ENCODE measurements at places on chromosomes 1 and 21.

DNA sequence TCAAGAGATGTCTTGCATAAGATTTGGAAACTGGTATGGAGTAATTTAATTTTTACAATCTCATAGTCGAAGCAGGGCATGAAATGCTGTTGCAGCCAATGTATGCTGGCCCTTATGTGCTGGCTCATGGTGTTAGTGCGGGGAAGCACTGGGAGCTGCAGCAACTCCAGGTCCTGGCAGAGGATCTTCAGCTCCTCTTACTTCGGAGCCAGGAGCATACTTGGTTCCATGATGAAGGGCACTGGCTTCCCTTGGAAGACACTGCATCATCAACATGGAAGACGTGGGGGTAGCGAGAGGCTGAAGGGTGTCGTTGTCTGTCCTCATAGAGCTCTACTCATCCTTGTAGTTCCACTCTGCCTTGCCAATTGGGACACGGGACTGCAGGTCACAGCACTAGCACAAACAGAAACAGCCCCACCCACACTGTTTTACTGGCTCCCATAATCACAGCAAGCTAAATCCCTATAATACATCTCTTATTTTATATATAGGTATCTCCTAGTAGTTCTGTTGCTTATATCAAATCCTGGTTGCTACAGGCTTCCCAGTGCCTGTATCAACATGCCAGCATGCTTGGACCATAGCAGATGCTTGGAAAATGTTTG, 22.4 kb downstream of the PLA2G2D start:
- no peak for DNase-seq

GRCh38 chr1:167762061-167762746, 40.4 kb downstream of the MPZL1 start:
- no peak for DNase-seq

GRCh38 chr1:172900376-172900997, 150.3 kb downstream of the TNFSF18 start:
- no peak for DNase-seq

GRCh38 chr1:25703041-25703440, 86.5 kb downstream of the MAN1C1 start:
- no peak for DNase-seq

GRCh38 chr1:57532299-57532698, 108.4 kb upstream of the DAB1 start:
- no peak for DNase-seq

DNA sequence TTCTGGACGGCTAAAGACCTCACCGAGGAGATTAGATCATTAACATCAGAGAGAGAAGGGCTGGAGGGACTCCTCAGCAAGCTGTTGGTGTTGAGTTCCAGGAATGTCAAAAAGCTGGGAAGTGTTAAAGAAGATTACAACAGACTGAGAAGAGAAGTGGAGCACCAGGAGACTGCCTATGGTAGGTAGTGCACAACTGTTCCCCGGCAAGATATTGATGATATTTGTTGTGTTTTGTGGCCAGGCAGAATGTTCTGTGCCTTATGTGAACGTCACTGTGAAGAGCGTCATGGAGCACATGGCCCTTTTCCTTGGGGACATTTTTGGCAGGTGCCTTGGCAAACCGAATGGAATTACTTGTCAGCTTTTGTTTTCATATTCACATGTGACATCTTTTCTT, 191.7 kb downstream of the DISC1 start:
- DNase-seq: no peak

- no peak for DNase-seq
Measured at GRCh38 chr1:53629101-53629691, 109.8 kb downstream of the GLIS1 start.

- DNase-seq: no peak
Measured at GRCh38 chr1:77446841-77447555, 165.2 kb downstream of the AK5 start.

DNA sequence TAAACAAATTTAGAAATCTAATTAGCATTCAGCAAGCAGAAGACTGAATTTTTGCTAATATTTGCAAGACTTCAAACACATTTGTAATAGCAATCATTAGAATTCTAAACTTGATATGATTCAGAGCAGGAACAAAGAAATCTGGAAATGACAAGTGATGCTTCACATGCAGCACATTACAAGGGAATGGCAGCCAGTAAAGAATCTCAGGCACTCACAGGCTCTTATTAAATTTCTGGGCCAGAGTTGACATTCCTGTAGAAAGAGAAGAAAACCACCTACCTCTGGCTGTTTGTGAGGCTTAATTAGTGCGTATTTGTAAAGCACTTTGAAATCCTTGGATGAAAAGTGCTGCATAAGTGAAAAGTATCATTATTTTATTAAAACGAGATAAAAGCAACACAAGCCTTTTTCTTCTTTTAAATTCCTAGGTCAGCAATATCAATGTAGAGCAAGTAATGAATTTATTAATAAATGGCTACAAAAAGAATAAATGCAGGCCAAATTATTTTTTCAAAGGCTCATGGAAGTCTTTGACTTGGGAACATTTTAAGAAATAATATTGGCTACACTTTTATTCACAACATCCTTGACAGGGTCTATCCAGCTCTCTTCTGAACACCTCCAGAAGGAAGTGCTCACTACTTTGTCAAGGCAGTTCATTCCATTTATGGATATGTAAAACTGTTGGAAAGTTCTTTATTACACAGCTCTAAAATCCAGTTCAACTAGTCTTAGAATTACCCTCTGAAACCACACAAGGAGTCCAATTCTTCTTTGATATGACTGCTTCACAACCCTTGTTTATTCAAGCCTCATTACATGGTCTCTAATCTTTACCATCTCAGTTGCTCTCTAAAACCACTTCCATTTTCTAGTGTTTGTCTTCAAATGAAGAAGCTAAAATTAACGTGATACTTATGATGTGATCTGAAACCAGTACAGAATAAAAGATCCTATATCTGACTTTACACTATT, 32.1 kb upstream of the SCYL3 start:
- DNase-seq: no peak

DNA sequence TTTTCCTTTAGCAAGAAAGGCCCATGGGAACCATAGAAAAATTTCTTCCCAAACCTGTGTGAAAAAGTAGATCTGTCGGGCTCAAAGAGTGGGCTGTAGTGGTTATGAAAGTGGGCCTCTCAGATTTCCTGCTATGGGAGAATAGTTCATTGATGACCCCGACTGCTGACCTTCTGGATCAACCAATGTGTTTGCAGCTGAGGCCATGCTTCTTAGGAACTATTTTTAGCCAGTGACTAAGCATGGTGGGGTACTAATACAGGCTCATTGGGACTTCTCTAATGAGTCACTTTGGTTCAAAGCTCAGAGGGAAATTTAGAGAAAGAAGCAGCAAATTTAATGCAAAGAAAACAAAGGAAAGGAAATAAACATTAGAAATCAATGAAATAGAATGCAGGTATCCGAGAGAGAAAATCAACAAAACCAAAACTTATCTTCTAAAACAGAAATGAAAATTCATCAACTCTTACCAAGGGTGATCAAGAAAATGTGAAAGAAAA, 12.6 kb upstream of the PSMA5 start:
- no peak for DNase-seq

- DNase-seq: no peak
Measured at GRCh38 chr1:234659538-234659937, 49.6 kb upstream of the IRF2BP2 start.

GRCh38 chr1:164830628-164831027, 271.6 kb downstream of the PBX1 start:
- no peak for DNase-seq

DNA sequence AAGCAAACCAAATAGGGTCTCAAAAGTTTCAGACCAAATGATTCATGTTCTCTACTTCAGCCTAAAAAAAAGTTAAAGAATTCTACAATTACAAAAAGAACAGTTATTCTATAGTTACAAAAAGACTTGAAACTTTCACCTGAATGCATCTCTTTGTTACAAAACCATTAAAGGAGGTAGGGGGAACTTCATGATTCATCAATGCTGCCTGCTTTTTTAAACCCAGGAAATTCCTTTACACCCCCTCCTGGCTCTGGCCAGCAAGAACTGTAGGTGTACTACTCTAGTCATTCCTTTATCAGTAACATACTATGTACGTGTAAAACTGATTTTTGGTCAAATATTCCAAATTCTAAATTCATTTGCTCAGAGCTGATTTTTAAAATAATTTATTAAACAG, 5.0 kb downstream of the FAF1 start:
- no peak for DNase-seq

GRCh38 chr1:164770131-164770529, 211.1 kb downstream of the PBX1 start:
- no peak for DNase-seq

- DNase-seq: no peak
Measured at GRCh38 chr1:186518822-186519381, 58.0 kb upstream of the PDC start.

DNA sequence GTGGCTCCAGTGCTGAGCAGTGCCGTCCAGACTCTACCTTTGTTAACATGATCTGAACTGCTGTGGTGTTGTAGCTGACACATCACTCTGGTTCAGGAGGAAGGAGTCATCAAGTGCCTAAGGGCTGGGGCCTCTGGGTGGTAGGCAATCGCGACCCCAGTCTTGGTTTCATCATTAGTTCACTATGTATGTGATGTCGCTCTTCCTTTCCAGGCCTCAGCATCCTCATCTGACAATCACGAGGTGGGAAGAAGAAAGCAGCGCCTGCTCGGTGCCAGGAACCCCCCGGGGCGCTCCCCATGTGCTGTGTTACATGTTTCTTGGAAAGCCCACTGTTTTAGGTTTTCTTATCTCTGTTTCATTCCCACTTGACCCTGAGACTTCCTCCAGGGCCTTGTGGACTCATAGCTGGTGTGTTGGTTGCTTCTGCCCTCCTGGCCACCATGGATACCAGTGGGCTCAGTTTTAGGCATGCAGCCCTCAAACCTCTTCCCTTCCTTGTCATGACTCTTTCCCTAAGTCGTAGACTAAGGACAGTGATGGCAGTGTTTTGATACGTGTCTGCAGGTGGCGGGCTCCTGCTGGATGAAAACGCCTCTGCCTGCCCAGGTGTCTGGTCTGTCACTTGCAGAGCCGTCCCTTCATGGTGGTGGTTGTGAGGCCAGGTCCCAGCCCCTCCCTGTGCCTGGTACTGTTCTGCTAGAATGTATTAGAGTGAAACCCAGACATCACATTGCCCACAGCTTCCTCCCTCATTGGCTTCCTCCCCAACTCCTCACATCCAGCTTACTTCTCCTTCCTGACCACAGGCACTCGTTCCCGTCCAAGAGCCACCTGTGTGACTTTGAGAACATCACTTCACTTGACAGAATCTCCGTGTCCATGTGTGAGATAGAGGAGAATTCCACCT, 17.2 kb upstream of the FOXO6 start:
- no peak for DNase-seq

- no peak for DNase-seq
Measured at GRCh38 chr1:200072636-200073285, 45.3 kb downstream of the NR5A2 start.

DNA sequence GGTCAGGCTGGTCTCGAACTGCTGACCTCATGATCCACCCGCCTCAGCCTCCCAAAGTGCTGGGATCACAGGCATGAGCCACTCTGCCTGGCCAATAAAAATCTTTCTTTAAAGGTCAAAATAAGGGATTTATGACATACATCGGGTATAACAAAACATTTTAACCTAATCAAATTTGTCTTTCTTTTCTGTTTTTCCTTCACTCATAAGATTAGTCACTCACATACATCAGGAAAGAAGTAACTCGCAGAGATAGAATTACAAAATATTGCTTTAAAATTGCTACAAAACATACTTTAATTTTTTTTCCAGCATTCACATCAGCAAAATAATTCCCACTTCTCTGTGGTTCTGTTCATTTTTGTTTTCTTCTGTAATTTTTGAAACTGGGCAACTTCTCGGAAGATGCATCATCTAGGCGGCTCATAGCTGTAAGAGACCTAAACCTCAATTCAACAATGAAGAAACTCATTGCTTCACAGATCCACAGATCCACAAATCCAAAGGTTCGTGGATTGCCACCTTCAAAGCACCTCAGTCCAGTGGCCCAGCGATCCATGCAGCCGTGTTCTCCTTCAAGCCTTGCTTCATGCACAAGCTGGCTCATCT, 39.7 kb downstream of the NEK2 start:
- DNase-seq: no peak

DNA sequence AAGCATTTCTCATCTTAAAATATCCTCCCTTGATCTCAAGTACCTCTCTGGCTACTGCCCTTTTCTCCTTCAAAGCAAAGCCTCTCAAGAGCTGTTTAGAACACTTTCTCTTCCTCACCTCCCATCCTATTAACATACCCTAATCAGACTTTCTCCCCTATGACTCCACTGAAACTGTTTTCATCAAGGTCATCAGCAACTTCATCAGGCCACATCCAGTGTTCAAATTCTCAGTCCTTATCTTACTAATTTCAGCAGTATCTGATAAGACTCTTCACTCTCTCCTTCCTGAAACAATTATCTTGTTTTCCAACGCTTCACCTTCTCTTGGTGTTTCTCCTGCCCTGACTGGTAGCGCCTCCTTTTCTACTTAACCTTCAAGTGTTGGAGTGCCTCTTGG, 1.5 kb upstream of the RAP1A start:
- no peak for DNase-seq

DNA sequence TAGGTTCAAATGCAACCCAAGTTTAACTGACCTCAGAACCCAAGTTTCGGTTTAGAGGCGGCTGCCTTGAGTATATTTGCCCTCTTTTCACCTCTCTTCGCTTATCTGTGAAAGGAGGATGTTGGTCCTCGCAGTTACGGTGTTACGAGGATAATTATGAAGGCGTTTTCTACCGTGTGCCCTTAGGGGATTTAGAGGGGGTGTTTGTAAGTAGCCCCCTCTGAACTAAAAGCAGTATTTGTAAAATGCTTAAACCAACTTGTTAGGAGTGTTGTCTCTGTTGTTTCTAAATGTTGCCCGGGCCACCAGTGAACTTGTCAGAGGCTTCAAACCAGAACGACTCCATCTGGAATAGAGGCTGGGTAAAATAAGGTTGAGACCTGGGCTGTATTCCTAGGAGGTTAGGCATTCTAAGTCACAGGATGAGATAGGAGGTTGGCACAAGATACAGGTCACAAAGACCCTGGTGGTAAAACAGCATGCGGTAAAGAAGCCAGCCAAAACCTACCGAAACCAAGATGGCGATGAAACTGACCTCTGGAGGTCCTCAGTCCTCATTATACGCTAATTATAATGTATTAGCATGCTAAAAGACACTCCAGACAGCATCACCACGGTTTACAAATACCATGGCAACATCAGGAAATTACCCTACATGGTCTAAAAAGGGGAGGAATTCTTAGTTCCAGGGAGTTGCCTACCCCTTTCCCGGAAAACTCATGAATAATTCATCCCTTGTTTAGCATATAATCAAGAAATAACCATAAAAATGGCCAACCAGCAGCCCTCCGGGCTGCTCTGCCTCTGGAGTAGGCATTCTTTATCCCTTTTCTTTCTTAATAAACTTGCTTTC, 1.0 kb upstream of the PSRC1 start:
- no peak for DNase-seq

DNA sequence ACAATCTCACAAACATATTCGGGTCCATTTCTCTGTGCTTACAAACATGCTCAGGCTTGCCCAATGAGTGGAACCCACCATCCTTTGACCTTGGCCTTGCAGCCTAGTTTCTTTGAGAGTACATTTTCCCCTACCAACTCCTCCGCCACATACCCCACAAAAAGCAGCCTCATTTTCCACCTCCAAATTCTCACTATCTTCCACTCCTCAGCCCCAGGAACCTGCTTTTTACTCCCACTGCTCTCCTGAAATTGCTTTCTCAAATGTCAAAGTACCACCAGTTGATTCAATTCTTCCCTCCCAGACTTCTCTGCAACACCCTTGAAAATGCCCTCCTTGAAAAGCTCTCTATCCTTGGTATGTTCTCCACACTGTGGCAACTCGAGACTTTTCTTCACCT, 103.8 kb downstream of the RUNX1 start:
- DNase-seq: no peak

GRCh38 chr1:76080552-76081079, 6.1 kb downstream of the ST6GALNAC3 start:
- no peak for DNase-seq
